ENCODE measurements at places on chromosomes 16 and 17.

DNA sequence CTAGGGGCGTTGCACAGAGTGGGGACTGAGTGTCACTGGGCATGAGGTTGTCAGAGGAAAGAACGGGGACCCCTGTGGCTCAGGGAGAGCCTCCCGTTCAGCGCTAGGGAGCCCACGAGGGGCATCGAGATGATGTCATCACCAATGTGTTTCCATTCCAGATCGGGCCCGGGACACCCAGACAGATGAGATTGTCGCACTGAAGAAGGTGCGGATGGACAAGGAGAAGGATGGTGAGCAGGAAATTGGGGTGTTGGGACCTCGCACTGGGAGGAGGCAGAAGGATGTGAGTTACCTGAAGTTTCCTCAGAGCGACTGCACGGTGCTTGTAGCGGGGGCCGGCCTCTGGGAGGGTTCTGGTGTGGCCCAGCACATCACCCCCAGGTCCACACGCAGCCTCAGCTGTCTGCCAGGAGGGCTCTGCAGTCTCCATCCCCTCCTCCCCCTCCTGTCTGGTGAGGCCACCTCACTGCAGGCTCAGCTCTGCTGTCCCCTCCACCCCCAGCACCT is 4.0 kb downstream of the CDK10 start:
- DNase-seq, result no peak

DNA sequence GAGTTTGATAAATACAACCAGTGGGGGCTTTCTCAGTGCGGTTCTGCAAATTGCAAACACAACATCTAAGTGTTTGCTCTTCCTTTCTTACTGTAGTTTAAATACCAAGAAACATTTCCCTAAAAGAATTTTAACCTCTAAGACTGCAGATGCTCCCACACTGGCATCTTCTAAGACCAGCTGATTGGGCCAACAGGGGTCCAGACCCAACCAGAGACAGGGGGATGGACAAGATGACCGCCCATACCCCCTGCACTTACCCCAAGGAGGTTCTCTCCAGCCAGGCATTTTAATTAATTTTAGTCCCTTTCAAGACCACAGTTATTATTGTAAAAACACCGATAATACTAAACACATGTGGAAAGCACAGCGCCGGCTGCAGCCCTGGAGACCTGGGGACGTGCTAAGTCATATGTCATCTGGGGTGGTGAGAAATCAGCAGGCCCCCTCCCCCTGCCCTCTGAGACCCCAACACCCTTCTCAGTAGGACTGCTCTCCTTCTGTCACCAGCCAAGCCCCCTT is 242.3 kb downstream of the SOX9 start:
- no peak for DNase-seq

DNA sequence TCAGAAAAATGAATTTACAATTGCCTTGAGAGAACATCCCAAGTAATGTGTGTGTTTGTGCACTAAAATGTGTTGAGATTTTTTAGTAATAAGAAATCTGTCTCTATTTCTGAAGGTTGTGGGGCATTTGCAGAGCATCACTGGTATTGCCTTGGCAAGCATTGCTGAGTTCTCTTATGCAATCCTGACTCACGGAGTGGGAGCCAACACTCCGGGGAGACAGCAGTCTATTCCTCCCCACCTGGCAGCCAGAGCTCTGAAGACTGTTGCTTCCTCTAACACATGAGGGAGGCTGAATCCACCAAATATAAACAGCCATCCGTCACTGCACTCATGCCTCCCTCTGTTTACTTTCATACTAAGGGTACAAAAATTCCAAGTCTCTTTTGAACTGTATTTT is 10.6 kb downstream of the CNTD1 start:
- no peak for DNase-seq

DNA sequence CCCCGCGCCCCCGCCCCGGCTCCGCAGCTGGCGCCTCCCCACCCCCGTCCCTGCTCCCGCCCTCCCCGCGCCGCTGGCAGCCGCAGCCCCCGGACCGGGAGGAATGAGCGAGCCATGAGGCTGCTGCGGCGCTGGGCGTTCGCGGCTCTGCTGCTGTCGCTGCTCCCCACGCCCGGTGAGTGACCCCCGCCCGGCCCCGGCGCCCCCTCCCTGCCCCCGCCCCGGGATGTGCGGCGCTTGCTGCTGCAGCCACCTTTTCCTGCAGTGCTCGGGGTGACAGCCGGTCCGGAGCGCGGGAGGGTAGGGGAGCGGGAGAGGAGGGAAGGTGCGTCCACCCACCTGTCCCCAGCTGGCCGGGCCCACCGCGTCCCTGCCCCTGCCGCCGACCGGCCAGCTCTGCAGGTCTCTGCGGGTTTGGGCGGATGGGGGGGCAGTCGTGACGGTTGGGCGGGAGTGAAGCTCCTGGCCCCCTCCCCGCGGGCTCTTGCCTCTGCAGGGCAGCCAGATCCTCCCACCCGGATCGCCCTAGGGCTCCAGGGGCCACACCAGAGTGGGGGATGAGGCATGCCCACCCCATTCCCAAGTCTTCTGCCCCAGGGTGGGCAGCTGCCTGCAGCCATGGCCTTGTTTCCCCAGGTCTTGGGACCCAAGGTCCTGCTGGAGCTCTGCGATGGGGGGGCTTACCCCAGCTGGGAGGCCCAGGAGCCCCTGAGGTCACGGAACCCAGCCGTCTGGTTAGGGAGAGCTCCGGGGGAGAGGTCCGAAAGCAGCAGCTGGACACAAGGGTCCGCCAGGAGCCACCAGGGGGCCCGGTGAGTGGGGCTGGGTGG is 513 bp downstream of the ADAM11 start:
- DNase-seq, result no peak

DNA sequence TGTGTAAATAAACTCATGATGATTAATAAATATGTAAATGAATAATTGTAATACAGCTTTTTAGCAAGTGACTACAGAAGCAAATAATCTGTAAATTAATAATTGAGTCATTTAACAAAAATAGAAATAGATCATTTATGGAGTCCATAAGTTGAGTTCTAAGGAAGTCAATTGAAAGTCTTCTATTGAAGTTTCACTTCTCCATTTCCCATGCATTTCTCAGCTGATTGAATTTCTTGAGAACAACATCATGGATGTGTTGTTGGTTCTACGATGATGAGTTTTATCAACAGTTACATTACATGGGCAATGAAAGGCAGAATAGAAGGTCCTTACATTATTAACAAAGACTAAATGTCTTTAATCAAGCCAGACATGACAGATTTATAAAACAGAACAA is 290.4 kb downstream of the MAP2K6 start:
- DNase-seq, result no peak

DNA sequence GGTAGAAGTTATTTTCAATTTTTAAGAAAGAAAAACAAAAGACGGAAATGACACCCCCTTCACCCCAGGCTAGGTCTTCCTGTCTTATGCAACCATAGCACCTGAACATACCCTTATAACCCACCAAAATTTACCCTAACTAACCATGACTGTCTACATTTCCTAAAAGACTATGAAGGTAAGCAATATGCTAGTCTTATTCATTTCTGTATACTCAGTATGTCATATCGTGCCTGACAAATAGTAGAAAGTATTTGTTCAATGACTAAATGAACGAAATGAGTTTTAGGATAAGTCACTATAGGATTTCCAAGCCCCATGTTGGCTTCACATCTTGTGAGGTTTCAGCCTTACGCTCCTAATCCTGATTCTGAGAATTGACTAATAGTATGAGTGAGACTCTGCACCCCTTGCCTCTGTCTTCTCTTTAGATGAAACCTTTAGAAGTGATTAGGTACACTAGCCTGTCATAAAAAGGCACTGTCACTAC is 6.5 kb downstream of the ADAT1 start:
- DNase-seq, result no peak

- no peak for DNase-seq
Measured at GRCh38 chr17:68699936-68700335, 98.8 kb upstream of the FAM20A start.

DNA sequence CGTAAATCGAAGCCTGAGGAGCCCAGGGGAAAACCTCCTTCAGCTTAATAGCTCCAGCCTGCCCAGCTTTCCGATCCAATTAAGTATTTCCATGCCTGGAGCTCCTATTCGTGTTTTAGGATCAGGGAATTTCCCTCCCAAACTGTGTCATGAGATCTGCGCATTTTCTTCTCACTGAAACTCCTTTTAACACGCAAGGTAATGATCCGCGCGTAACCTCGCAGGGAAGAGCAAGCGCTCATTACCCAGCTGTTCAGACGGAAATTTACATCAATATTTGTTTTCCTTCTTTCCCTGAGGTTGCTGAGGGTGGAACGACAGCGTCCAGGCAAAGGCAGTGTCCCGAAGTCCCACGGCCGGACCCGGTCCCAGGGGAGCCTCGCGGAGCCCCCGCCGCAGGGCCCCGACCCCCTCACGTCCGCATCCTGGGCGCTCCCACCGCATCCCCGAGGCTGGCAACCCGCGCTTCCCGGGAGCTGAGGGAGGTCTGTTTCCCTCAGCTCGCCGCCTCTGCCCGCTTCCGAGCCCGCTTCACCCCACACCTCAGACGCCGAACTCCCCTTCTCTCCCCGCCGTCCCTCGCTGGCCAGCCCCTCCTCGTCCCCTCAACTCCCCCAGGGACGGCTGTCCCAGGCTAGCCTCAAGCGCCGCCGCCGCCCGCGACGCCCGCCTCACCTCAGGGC is 415 bp downstream of the ABCA5 start:
- no peak for DNase-seq

DNA sequence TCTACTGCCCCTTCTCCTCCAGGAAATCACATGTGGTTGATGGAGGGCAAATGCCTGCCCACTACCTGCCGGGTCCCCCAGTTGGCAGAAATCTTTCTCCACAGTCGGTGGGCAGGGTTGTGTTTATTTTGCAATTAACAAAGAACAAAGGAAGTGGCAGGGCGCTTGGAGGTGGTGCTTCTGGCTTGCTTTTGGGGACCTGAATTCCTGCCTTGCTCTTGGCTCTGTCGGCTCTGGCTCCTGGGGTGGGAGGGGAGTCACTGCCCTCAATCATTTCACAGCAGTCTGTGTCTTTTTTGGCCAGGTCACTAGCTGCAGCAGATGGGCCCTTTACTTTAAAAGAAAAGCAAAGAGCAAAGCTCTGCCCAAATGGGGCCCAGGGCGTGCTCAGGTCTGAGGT is 69.2 kb downstream of the C16orf78 start:
- peak; percentile 33 for DNase-seq

- no peak for DNase-seq
Measured at GRCh38 chr16:11605564-11605886, 18.8 kb upstream of the LITAF start.

DNA sequence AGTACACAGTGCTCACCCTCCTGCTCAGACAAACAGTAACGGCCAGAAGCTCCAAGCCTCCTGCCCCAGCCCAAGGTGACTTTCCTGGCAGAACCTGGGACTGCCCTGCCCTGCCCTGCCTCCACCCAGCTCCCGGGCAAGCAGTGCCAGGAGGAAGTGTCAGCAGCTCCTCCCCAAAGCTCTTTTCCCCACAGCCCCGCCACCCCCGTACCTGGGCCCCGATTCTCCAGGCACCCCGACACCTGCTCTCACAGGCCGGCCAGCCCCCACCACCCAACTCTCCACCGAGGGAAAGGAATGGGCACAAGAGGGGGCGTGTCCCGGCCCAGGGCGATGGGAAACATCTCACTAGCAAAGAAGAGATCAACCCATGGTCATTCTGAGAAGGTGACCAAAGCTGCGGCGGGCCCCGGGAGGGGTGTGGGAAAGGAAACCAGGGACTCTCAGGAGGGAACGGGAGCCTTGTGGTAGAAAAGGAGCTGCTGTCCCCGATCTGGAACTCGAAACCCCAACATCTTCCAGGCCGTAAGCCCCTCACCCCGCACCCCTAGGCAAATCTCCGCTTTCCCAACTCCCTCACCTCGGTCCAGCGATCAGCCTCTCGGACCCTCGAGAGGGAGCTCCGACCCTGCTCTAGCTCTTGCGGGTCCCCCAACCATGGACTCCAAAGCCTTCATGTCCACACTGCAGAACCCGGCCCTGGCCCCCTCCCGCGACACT is 1.2 kb downstream of the BCAR1 start:
- DNase-seq, result no peak

GRCh38 chr17:34285286-34285792 is at the start of gene CCL11:
CCL11 (plus strand) TSS chr17:34285742; CDS start chr17:34285809, 67 bp downstream.
- no peak for DNase-seq

Measured in DND-41 (cell line).